ENCODE measurements at places on chromosomes 11 and 22.

DNA sequence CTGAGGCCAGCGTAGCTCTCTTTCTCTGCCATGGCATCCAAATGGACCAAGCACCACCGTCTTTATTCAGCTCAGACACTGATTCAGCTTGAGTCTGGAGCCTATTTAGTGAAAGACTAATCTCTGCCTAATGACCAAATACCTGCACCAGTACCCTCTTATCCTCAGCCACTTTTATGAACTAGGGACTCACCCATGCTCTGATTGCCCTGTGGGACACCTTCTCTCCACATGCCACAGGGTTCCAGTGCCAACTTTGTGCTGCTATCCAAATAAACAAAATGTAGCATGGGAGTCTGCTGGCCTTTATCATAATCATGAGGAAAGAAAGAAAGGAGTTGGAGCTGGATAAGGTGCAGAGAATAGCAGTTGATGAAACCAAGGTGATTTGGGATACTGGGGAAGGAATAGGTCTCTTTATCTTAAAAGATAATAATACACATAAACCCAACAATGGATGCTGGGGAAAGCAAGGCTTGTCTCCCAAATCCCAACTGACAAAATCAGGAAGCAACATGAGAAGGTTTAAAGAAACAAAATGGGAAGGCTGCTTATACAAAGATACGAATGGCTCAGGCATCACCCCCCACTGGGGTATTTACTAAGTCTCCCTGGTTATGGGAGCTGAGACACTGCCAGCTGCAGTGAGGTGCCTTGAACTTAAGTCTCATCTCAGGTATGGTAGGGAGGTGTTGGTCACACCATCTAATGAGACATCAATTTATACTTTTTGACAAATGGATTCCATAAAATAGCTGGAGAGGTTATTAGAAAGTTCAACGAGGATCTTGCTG is 63.3 kb downstream of the SYT9 start:
- no peak for DNase-seq

DNA sequence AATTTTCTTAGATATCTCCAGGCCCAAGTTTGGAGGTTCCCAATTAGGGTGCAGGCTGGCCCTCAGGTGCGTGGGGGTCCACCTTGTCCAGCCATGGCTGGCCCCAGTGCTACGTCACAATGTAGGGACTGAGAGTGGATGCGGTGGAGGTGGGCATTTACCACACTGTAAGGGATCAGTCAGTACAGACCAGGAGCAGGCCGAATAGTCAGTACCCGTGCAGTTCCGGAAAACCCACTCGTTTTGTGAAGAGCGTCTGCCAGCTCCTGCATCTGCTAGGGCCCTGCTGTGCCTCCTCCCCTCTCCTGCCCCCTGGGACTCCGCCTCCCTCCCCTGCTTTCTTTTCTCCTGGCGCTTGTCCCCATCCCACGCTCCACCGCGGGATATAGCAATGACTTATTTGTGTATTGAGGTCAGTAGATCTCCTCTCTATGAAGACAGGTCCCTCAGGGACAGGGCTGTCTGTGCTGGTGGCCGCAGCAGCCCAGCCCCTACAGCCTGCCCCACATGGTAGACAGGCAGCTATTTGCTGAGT is 50.4 kb upstream of the SEPTIN5 start:
- DNase-seq = no peak

GRCh38 chr11:24779791-24780190 is 282.9 kb downstream of the LUZP2 start:
- DNase-seq = no peak

DNA sequence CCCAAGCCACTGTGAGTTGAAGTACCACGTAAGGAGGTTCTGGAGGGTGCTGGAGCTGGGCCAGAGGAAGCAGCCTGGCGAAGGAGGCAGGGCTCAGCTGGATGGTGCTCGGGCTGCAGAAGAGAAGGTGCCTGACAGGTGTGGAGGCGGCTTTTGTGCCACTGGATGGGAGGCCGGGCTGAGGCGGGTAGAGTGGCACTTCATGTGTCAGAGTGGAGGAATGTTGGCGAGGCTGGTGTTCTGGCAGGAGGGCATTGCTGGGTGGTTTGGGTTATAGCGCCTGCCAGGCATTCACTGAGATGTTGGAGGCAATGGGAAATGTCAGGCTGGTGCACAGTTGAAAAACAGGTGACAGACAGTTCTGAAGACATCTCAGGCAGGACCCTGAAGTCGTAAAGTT is 24.2 kb downstream of the UBE2L3 start:
- no peak for DNase-seq

DNA sequence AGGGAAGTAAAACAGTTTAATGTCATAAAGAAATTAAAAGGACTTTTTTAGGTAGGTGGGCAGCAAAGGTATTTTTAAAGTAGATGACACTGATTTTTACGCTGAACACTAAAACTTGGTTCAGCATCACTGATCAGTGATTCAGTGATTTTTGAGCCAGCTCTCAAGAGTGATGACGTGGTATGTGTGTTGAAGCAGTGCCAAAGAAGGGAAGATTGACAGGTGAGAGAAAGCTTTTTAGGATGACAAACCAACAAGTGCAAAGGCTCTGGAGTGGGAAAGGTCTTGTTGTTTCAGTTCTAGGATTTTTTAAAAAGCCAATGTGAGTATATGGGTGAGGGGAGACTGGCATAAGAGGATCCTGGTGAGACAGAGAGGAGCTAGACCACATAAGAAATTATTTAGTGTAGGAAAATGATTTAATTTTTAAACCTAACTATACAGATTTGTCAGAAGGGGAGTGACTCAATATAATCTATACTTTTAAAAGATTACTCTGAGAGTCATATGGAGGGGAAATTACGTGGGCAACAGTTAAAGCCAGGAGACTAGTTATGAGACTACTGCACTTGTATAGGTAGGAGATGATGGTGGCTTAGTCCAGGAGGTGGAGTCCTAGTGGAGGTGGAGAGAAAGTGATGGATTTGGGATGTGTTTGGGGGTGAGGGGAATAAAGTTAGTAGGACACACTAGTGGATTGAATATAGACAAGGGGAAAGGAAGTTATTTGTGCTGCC is 17.6 kb upstream of the CALCB start:
- no peak for DNase-seq

DNA sequence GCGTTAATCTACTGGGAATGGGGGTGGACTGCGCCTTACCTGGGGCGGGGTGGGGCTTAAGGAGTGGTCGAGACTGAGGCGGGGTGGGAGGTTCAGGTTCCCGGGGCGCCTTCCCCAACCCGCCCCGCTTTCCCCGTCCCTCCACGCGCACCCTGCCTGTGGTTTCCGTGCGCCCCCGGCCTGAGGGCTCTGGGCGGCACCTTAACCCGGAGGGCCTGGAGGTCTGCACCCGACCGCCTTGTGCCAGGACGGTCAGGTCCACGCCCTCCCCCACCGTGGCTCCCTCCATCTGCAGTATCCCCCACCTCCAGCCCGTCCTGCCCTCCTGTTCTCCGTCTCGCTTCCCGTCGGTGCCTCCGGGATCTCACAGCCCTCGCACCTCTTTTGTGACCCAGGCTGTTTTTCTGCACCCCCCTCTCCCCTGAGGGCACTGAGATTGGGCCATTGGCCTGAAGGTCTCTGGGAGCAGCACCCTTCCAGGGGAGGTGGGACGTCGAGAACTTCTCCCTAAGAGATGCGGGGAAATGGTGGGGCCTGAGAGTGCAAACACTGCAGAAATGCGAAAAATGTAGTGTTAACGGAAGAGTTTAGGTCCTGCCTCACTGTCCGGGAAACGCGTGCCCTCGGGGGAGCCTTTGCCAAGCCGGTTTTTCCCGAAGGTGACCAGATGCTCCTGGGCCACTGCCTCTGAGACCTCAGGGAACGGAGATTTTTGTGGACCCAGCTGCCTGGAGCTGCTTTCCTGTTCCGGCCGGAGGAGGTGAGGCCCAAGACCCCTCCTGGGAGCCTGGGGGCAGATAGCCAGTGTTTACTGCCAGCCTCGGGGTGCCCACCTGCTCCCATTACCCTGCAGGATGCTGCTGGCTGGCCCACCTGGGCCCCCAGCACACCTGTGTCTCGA is 1.2 kb upstream of the ASCL2 start:
- DNase-seq = peak; percentile 49

DNA sequence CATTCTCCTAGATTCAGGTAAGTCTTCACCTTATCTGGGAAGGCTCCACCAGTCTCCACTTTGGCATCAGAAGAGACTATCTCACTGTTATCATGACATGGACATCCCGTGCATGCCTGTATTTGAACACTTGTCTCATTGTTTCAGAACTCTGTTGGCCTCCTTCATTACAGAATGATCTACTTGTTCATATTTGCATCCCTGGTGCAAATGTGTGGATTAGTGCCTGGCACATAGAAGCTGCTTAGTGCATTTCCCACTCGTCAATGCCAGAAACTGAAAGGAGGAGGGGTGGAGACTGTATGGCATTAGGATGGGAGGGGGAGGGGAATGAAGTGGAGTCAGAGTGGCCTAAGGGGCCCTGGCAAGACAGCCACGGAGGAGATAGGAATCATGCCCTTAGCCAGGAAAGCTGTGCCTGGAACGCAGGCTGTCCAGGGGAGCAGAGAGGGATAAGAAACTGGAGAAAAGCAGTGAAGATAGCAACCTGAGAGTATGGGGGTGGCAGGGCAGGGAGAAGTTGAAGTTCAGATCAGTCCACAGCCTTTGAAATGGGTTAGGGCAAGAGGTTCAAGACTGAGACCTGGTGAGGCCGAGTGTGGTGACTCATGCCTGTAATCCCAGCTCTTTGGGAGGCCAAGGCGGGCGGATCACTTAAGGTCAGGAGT is 53.8 kb upstream of the CAPRIN1 start:
- no peak for DNase-seq

DNA sequence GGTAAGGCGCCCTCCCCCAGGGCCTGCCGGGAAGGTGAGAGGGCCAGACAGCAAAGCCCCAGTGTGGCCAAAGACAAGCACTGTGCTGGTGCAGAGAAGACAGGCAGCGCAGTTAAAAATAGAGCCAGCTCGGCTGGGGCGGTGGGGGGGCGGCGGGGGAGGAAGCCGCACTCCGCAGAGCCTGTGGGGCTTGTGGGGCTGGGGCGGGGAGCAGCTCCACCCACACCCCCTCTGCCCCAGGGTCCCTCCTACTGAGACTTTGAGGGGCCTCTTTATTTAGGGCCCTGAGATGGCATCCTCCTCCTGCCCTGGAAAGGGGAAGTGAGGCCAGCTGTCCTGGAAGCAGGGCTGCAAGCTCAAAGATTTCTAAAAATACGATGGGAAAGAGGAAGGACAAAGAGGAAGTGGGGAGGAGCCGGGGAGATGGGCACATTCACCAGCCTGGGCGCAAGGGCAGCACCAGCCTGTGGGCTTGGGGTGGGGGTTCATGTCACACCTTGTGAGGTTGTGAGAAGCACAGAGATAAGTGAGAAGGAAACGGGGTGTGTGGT is 2.6 kb downstream of the CYTH4 start:
- no peak for DNase-seq

- no peak for DNase-seq
Measured at GRCh38 chr22:39175353-39176142, 23.1 kb upstream of the CBX7 start.

DNA sequence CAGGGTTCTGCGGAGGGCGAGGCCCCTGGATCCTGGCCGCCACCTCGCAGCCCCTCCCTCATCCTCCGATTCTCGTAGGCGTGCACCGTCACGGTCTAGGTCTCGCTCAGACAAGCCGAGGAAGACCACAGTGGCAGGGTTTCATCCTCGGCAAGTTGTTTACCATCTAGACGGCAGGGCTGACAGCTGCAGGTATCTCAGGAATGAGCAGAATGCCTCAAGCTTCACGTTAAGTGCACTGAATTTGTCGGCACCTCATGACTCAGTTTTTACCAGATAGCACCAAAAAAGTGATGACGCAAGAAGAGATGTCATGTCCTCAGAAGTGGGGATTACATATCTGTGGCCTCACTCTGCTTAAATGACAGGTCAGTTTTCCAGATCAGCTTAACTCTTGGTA is 35.1 kb downstream of the WT1 start:
- no peak for DNase-seq

DNA sequence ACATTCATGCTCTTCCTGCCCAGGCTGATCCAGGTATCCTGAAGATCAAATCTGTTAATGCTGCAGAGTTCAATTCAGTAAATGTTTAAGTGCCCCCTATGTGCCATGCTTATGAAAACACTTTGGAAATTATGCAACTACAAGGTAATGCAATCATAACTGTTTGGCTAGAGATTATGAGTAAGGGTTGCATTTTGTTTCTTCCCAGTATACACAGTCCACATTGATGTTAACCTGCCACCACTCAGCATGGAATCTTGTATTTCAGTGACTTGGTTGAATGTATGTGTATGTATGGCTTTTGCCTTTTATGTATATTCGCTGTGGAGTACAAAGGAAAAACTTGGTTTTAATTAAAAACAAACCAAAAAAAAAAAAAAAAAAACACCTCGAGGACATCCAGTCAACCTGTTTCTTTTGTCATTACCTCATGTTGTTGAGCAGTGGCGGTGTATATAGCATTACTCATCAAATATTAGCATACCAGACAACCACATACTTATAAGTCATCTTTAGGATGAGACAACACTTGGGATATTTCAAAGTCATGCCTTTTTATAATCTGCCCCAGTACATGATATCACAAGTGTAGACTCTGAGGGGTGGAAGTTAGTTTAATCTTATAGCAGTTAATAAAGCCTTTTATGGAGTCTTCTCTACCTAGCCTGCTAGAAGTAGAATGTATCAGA is 86.1 kb upstream of the HORMAD2 start:
- DNase-seq = no peak

Measured in activated CD8-positive, alpha-beta memory T cell treated with anti-CD3 and anti-CD28 coated beads, Interleukin-2, amount 50 U/mL, for 48 hours (primary cell).